MV-4-11 (cell line): ENCODE measurements at places on chromosomes 5 and 9.
A peak's percentile ranks its signal among the peaks of the same experiment; 100 is the strongest.

DNA sequence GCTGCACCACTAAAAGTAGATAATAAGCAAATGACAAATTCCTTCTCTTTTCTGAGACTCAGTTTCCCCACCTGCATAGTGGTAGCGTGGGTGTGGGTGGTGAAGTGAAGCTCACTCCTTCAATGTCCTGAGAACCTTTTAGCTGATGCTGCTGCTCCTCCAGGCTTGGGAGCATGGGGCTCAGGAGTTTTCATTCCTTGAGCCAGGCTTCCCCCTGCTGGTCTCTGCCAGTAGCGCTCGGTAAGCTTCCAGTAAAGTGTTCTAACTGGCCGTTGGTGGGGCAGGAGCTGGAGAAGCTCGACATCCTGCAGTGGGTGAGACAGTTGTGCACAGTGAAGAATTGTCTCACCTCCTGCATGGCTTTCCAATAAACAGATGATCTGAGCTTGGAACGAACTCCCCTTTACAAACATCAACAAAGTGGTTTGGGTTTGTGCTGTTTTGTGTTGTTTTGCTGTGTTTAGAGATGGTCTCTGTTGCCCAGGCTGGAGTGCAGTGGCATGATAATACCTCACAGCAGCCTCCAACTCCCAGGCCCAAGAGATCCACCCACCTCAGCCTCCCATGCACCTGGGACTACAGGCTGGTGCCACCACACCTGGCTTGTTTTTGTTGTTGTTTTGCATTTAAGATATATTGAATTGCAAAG lies 34.6 kb downstream of the SPARC start:
- peak; percentile 71 for DNase-seq

GRCh38 chr9:135648494-135649410 lies 9.4 kb upstream of the GLT6D1 start:
- DNase-seq, result no peak

GRCh38 chr5:142600611-142601358 lies 85.1 kb downstream of the FGF1 start:
- no peak for DNase-seq

GRCh38 chr5:133679534-133679933 lies 67.2 kb upstream of the FSTL4 start:
- no peak for DNase-seq

DNA sequence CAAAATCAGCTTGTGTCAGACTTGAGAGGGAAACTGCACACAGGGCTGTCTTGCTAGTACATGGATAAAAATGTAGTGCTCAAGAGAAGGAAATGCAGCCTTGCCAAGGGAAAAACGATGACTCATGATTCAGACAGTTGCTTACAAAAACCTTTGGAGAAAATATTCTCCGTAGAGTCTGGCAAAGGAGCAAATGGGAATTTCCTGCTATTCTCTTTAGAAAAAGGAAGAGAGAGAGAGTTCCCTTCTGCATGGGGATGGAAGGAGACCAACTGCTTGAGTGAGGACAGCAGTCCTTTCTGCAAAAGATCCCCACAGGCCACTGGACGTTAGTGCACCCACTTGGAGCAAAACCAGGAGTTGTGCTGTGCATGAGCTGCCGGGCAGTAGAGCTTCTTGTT lies 7.6 kb downstream of the IFNB1 start:
- no peak for DNase-seq
